SHP77 treated with DMSO at 0.1 percent for 48 hours (cell line): ENCODE measurements at places on chromosomes 1 and 21.
A peak's percentile ranks its signal among the peaks of the same experiment; 100 is the strongest.

GRCh38 chr1:11611638-11612327, 42.4 kb downstream of the FBXO2 start:
- no peak for DNase-seq

- no peak for DNase-seq
These were observed 173.4 kb downstream of the ZZZ3 start for GRCh38 chr1:77509051-77509492.

GRCh38 chr1:204650911-204651570, 34.5 kb downstream of the LRRN2 start:
- DNase-seq = no peak

- no peak for DNase-seq
These were observed 24.3 kb upstream of the BTG2 start for GRCh38 chr1:203281033-203281432.

GRCh38 chr1:160724465-160725242, 13.0 kb upstream of the CD48 start:
- no peak for DNase-seq

GRCh38 chr1:56540467-56540866, 38.9 kb downstream of the PLPP3 start:
- DNase-seq = no peak

GRCh38 chr21:17819877-17820229, 697 bp upstream of the C21orf91 start:
- no peak for DNase-seq

GRCh38 chr1:101253976-101254674, 17.3 kb downstream of the S1PR1 start:
- DNase-seq = no peak

DNA sequence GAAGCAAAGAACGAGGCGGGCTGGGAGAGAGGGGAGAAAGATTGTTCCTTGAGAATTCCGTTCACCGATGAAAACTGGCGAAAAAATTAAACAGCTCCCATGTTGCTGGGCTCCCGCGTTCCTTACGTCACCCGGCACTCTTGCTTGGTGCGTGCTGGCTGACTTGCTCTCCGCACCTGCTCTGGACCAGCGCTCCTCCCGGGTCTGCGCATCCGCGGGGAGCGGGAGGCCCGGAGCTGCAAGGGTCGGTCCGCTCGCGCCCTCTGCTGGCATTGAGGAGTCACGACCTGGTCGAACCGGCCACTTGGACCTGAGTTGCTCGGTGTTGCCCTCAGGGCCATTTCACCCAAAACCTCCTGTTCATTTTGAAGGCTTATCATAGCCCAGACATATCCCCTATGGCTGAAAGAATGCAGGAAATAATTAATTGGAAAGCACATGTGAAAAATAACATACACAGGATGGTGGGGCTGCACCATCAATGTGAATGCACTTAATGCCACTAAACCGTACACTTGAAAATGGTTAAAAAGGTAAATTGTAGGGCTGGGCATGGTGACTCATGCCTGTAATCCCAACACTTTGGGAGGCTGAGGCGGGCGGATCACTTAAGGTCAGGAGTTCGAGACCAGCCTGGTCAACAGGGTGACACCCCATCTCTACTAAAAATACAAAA, 98.9 kb upstream of the BACE2 start:
- peak; percentile 56 for DNase-seq

- no peak for DNase-seq
These were observed 77.5 kb upstream of the DNAJC6 start for GRCh38 chr1:65231718-65232330.

GRCh38 chr1:183576537-183576936, 13.7 kb downstream of the NCF2 start:
- DNase-seq = no peak

DNA sequence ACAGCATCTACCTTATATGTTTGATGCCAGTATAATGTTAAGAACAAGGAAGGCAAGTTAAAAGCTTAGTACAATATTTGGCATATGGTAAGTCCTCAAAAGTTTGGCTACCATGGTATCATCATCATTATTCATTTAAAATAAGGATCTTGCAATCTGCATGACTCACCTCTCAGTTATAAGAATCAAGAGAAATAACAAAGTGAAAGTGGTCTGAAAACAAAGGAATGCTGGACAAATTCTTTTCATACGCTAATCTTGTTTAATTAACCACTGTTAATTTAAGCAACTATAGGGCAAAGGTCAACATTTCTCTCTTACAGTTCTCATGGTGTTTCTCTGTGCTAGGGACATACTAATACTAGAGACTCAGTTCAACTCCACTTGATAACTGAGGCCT, 13.0 kb upstream of the CLDN19 start:
- DNase-seq = no peak

- DNase-seq = no peak
These were observed 65.9 kb downstream of the WDR64 start for GRCh38 chr1:241717975-241718374.

DNA sequence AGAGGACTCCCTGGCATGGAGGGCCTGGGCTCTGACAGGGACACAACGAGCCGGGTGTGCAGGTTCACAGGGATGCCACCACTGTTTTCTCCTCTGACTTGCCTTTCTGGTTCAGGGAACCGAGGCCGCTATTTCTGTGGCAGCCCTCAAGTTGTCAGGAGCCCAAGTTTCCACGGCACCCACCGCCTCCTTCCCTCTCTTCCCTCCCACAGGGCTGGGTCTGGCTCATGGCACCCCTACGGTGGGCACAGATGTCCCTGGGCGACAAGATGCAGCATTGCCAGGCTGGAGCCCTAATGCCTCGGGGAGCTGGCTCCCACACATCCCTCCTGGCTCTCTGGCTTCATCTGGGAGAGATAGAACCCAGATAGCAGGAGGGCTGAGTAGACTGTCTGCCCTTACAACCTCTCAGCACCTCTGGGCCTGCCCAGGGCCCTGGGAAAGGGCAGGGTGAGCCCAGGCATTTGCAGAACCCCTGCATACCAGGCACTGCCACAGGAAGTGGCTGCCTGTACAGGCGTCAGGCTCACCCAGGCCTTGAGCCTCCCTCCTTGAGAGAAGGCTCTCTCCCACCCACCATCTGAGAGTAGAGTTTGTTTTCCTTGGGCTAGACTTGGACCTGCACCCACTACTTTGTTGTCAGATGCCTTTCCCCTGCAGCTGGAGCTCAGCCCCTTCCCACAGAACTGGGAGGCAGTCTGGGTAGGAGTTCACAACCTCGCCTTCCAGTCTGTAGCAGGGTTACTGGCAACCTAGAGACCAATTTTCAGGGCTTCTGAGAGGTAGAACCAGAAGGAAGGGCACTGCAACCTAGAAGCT, 20.5 kb downstream of the KCNC4 start:
- DNase-seq = no peak

DNA sequence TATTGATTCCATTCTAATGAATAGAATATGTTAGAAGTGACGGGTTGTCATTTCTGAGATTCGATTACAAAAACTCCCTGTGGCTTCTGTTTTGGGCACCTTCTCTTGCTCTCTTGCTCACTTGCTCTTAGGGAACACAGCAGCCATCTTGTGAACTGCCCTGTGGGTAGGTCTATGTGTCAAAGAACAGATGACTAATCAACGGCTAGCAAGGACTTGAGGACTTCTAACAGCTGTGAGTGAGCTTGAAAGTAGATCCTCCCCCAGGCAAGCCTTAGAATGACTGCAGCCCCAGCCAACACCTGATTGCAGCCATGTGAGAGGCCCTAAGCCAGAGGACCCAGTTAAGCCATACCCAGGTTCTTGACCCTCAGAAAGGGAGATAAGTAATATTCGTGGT, 49.3 kb downstream of the AZIN2 start:
- no peak for DNase-seq

GRCh38 chr1:221633841-221634409, 108.0 kb downstream of the DUSP10 start:
- no peak for DNase-seq

DNA sequence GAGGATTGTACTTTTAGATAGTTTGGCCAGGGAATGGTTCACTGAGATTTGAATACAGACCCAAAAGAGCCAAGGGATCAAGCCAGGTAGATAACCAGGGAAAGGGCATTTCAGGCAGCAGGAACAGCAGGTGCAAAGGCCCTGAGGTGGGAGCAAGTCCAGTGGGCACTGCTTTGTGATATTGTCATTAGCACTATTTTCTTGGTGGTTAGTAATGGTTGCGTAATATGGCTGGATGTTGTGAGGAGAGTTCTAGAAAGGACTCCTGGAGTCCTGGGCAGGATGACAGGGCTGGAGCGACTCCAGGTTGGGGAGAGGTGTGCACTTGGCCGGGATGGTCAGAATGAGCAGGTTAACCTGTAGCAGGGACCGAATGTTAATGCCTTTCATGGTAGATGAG, 4.4 kb downstream of the AZIN2 start:
- DNase-seq = no peak

DNA sequence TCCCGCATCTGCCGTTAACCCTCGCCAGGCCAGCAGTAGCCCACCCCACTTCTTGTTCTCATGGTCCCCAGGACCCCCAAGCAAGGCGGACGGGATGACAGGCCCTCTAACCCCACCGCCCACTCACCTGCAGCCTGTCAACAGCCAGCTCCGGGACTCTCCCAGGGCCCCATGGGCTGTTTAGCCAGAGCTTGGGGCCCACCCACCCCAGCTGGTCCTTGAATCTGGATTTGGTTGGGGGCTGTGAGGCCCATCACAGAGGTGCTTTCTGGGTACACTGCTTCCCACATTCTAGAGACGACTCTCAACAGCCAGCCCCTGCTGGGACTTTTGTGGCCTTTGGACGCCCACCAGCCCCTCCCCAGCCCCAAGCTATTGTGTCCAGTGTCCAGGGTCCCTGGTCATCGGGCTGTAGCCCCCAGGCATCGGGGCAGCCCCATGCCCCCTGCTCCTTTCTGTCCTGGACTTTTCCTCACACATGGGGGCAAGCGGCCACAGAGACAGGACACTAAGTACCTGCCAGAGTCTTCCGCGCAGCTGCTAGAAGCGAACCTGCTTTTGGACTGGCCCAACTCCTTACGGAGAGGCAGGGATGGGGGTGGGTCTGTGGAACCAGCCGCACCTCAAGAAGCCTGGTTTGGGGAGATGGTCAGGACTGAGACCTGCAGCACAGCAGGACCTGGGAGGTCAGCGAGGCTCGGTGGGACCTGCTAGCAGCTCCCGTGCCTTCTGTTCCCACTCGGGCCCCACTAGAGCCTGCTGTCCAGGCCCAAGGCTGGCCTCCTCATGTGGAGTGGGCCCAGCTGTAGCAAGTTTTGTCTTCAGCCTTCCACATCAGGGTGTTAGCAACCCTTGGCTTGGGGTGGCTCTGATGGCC, 208.1 kb upstream of the VAMP3 start:
- no peak for DNase-seq
